ENCODE measurements at places on chromosomes 7 and 10. TPM values are rescaled to one million over a fixed set of nuclear protein-coding genes. Genes with fewer than 3 reads are reported as not detected.
A peak's percentile ranks its signal among the peaks of the same experiment; 100 is the strongest.

GRCh38 chr7:44983742-44984477 is 5.1 kb upstream of the MYO1G start:
- H3K27me3 ChIP-seq: no peaks in the 10 kb centered on the region
- no peak for DNase-seq
- no peak overlapping the region for H3K4me3 ChIP-seq
- no peaks in the 10 kb centered on the region for H3K36me3 ChIP-seq
- H3K4me1 ChIP-seq: peaks cover 10% of the 10 kb centered on the region
- H3K27ac ChIP-seq: no peak overlapping the region

DNA sequence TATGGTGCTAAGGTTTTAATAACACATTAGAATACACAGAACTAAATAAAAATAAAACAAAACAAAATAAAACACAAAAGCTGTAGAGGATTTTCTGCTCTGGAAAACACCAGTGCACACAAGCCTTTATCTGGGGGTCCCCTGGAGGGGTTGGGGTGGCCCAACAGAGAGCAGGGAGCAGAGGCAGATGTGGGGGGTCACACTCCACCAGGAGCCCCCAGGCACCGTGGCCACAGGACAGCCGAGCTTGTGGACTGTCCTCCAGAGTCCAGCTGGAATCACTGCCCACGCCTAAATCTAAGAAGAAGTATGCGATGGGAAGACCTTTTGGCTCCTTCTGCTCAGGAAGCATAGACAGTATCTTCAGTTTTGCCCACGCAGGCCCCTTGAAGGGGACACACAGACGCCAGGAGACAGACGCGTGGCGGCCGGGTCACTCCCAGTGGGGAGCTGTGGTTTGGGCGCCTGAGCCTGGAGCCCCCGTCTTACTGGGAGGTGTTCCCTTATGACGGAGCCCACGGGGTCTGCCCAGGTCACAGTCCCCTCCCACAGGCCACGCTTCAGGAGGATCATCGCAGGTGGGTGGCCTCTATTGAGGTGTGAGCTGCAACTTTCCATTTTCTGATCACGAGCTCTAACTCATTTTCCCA is 595.0 kb downstream of the PTPRN2 start:
- H3K36me3 ChIP-seq: no peaks in the 10 kb centered on the region
- no peaks in the 10 kb centered on the region for H3K27me3 ChIP-seq
- no peak overlapping the region for H3K4me3 ChIP-seq
- peaks cover 11% of the 10 kb centered on the region for H3K4me1 ChIP-seq

GRCh38 chr10:114471906-114472876 is 67.9 kb upstream of the AFAP1L2 start:
- peaks cover 57% of the 10 kb centered on the region for H3K4me1 ChIP-seq
- peaks cover 28% of the 10 kb centered on the region for H3K36me3 ChIP-seq
- H3K27ac ChIP-seq: peak overlapping the region; percentile 16
- peak; percentile 24 for DNase-seq
- H3K27me3 ChIP-seq: no peaks in the 10 kb centered on the region
- no peak overlapping the region for H3K4me3 ChIP-seq

DNA sequence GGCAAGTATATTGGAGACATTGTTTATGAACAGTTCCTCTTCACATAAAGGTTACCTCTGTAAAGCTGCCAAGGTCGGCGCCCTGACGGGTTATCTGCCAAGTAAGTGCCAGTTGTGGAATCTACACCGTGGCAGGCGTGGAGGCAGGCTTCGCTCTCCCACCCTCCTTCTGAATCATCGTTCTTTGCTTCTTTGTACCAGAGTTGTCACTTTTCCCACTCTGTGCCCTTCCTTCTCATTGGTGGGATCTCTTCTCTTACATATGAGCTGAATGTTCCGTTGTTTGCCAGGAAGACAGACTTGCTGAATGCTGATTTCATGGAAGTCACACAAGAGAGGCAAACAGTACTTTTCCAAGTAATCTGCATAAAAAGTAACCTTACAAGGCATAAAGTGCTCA is 40.6 kb upstream of the PTPRZ1 start:
- no peak overlapping the region for H3K4me3 ChIP-seq
- DNase-seq: no peak
- no peaks in the 10 kb centered on the region for H3K36me3 ChIP-seq

- peak overlapping the region; percentile 66 for H3K27ac ChIP-seq
- H3K4me1 ChIP-seq: peaks cover 60% of the 10 kb centered on the region
- no peak for DNase-seq
- H3K36me3 ChIP-seq: peaks cover 4% of the 10 kb centered on the region
- H3K27me3 ChIP-seq: no peaks in the 10 kb centered on the region
These were observed 10.2 kb downstream of the CYREN start for GRCh38 chr7:135160098-135160857.

DNA sequence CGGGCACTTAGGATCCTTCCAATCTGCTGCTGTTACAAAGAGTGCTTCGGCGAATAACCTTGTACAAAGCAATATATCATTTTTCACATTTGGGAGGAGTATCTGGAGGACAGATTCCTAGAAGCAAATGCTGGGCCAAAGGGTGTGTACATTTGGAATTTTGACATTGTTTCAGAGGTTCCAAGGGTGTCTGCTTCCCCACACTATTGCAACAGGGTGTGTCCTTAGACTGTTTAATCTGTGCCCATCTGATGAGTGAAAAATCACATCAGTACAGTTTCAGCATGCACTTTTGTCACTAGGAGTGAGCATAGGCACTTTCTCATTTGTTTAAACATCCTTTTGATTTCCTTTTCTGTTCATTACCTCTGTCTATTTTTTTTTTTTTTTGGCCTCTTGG is 8.6 kb upstream of the ELFN1 start:
- H3K27me3 ChIP-seq: peaks cover 37% of the 10 kb centered on the region
- H3K36me3 ChIP-seq: no peaks in the 10 kb centered on the region
- H3K4me3 ChIP-seq: no peak overlapping the region
- H3K4me1 ChIP-seq: peaks cover under 1% of the 10 kb centered on the region
- no peak for DNase-seq

DNA sequence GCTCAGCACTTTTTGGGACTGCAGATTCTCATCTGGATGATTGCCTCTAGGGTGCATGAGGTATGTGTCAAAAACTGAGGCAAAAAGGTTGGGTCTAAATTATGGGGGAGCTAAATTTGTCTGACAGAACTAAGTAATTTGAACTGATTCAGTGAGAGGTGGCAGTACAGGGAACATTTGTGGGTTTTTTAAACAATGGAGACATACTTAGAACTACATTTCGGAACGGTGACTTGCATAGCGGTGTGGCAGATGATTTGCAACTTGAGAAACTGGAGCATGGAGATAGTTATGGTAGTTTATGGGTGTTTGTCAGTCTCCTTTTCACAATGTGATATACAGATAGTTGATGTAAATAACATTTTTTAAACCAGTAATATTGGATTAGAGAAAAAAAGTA is 14.6 kb downstream of the TBC1D12 start:
- no peaks in the 10 kb centered on the region for H3K27me3 ChIP-seq
- H3K4me3 ChIP-seq: no peak overlapping the region
- no peaks in the 10 kb centered on the region for H3K36me3 ChIP-seq

- H3K36me3 ChIP-seq: no peaks in the 10 kb centered on the region
- peaks cover 9% of the 10 kb centered on the region for H3K27me3 ChIP-seq
- H3K4me1 ChIP-seq: peaks cover 41% of the 10 kb centered on the region
- H3K27ac ChIP-seq: no peak overlapping the region
- peak; percentile 49 for DNase-seq
- no peak overlapping the region for H3K4me3 ChIP-seq
These were observed 97.8 kb downstream of the CHST15 start for GRCh38 chr10:123995461-123996131.

Gene ASIC3
- total RNA-seq: not detected

Gene BCCIP
- 132 TPM for total RNA-seq
